Omental fat pad (tissue), 4 donors: ENCODE measurements at places on chromosomes 6 and 20.

GRCh38 chr20:62265365-62265764 lies 27.0 kb downstream of the OSBPL2 start:
- DNase-seq, result no peak

DNA sequence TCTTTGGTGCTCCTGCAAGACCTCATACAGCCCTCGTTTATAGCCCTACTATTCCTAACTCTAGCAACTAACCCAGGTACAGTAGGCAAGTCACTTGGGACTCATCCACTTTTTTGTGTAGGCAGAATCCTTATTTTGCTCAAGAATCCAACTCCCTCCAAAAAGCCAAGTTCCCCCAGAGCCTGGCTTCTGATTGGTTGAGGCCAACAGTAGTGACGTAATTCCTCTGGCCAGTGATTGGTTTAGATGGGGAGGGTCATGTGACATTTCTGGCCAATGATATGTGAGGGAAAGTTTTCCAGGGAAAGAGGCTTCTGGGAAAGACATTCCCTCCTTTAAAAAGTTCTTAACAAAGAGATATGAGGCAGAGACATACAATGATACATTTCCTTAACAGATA lies 32.1 kb downstream of the KIAA1755 start:
- no peak for DNase-seq

DNA sequence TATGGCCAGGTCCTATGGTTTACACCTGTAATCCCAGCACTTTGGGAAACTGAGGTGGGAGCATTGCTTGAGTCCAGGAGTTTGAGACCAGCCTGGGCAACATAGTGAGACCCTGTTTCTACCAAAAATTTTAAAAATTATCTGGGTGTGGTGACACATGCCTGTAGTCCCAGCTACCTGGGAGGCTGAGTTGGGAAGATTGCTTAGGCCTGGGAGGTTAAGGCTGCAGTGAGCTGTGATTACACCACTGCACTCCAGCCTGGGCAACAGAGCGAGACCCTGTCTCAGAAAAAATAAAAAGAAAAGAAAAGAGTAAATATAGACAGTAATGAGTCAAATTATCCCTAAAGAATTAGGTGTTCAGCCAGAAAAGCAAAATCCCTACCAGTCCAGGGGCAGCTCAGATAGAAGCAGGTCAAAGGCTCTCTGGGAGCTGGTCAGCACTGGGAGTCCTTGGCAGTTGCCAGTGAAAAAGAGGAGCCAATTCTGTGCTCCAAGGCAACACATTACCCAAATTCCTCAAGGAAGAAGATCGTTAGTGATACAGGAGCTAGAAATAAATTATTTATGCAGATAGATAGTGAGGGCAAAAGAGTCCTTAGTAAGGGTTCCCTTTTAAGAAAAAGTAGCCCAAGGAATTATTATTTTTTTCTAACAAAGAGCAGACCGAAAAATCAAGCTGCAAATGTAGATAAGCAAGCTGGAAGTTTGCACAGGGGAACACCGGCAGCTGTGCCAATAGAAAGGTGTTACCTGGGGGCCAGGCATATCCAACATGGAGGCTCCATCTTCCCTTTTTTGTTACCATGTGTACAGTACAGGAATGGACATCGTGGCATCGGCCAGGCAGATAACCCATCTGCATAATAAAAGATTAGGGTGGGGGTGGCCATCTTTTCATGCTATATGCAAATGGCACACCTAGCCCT lies 31.4 kb upstream of the SEC63 start:
- DNase-seq, result no peak

- DNase-seq, result no peak
Measured at GRCh38 chr6:55176958-55177357, 2.6 kb downstream of the HCRTR2 start.

GRCh38 chr6:148223424-148223842 lies 119.2 kb upstream of the SASH1 start:
- no peak for DNase-seq

DNA sequence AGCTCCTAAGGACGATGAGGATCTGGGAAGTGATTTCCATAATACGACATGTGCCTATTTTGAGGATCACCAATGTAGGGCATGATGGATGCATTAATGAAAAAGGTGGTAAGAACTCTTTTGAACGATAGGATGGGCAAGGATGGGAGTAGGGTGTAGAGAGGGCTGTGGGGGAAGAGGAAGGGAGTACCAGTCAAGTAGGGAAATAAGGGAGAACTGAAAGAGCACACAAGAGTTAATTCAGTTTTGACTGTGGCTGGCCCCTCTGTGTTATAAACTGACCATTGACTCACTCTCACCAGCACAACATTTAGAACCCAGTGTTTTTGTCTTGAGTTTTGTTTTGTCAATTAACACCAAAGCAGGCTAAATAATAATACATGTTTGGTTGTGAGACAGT lies 33.0 kb downstream of the SLC35D3 start:
- no peak for DNase-seq

GRCh38 chr20:38642498-38642897 lies 40.9 kb downstream of the ARHGAP40 start:
- DNase-seq, result no peak

- no peak for DNase-seq
Measured at GRCh38 chr6:6587696-6588063, 840 bp upstream of the LY86 start.

DNA sequence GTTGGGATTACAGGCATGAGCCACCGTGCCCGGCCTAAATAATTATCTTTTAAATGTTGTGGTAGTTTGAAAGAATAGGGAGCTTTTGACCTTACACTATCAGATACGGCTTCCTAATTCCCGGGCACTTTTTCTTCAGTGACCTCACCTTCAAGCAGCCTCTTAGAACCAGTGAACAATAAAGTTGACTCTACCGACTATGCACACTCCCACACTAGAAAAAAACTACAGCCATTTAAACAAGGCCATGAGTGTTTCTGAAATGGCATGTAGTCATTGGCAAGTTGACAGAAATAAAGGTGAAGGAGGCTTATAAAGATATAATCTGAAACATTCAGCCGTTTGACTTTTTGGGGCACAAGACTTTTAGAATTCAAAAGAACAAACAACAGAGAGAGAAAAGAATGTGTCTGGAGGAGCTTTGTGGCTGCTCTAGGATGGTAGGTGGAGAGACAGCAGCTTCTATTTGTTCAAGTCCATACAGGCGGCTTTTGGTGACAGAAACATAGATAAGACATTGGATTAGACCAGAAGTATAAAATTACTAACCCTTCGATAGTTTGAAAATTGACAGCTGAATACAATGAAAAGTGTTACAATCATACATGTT lies 75.2 kb downstream of the GJA1 start:
- DNase-seq, result no peak

DNA sequence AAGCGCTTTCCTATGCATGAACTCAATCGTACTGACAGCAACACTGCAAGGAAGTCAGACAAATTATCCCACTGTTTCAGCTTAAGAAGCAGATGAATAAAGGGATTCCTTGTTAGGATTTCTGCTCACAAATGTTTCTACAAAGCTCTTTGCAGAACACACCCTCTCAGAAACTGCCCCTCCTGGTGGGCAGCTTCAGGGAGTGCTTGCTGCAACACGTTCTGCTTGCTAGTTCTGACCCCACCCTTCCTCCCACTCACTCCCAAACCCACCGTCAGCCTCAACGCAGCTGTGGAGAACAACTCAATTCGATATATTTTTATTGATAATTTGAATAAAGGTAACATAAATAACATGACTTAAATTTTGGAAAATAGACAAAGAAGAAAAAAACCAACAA lies 250.8 kb upstream of the PRDM1 start:
- DNase-seq, result no peak

DNA sequence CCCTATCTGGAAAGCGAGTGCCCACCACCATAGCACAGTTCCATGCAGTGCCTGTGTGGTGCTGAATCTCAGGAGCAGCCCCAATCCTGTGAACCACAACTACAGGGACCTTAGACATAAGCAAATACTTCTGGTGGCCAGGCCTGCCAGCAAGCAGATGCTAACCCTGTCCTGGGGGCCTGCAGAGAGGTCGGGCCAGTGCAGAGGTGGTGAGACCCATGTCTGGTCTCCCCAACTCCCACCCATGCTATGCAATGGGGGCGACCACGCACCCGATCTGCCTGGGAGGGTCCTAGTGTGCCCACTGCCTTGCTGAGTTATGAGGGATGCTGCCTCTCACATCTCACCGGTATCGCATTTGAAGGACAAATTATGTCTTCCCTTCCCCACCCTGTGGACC lies 151.6 kb upstream of the ZNF337 start:
- no peak for DNase-seq

GRCh38 chr6:70956191-70956450 lies 739 bp downstream of the B3GAT2 start:
- DNase-seq, result no peak

DNA sequence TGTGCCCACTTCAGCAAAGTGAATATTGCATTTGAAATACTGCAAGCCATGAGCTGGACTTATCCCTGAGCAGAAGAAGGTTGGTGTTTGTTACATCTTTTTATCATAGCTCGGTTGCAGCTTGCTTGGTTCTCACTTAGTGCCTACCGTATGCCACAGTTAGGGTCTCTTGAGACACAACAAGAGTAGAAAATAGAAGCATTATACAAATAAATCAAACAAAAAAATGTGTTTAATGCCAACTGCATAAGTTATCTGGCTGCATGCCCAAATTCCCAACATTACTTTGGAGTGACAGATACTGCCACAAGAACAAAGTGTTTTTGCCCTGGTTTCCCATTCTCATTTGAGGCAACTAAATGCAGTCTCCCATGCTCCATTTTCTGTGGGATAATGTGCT lies 53.9 kb upstream of the LAMP5 start:
- no peak for DNase-seq

DNA sequence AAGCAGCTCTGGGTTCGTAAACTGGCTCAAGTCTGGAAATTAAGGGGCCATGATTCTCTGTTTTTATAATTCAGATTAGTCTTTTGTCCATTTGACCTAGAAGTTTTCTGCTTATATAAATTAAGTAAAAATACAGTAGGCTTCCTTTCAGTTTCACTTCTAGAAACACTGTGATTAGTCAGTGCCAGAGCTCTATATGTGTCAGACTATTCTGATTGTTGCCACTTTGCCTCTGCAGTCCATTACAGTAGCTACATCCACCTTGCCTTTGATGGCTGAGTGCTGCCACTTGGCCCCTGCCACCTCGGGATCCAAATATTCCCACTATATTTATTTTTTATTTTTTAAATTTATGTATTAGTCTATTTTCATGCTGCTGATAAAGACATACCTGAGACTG lies 7.9 kb downstream of the ZC2HC1B start:
- no peak for DNase-seq

DNA sequence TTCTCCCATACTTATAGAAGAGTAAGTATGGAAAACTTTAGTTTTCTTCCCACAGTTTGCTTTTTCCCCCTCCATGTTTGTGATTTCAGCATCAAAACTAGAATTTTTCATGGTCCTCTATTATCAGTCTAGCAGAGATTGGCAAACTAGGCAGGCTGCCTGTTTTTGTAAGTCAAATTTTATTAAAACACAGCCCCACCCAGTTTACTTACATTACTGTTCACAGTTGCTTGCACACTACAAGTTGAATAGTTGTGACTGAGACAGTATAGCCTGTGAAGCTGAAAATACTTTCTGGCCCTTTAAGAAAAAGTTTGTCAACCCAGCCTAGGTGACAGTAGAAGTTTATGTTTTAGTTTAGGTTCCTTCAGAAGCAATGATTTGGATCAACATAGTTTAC lies 19.5 kb downstream of the MCM8 start:
- no peak for DNase-seq

- no peak for DNase-seq
Measured at GRCh38 chr20:62387933-62388635, 1.2 kb downstream of the RPS21 start.

GRCh38 chr6:4808396-4808795 lies 32.2 kb downstream of the CDYL start:
- DNase-seq, result no peak

GRCh38 chr6:11526156-11526505 lies 11.4 kb upstream of the TMEM170B start:
- no peak for DNase-seq

- DNase-seq, result no peak
Measured at GRCh38 chr6:127342296-127342945, 988 bp downstream of the ECHDC1 start.

DNA sequence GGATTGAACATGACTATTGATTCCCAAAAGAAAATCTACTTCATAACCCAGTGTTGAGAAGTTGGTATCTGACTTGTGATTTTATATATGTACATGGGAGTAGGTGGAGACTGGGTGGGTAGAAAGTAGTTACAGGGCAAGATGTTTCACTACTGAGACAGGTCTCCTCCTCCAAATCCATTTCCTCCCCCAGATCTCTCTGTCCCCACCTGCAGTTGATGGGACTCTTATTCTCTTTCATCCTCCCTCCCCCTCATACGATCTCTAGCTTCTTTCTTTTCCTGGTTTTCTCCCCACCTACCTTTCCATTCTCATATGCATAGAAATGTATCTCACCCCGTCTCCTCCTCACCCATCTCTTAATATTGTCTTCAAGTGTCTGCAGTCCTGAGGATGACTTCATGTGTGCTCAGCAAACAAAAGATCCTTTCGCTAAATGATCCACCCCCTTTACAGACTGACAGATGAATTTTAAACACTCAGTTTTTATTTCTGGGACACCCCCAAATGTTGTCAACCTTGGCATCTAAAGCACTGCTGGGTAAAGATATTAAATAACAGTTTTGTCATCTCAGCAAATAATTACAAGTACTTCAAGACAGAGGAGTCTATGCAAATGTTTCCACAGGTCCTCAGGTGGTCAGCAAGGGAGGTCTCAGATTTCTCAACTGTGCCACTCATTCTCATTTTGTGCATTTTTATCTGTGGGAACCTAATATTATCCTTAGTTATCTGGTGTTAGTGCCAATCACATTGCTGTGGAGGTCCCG lies 18.7 kb upstream of the HECA start:
- DNase-seq, result no peak

DNA sequence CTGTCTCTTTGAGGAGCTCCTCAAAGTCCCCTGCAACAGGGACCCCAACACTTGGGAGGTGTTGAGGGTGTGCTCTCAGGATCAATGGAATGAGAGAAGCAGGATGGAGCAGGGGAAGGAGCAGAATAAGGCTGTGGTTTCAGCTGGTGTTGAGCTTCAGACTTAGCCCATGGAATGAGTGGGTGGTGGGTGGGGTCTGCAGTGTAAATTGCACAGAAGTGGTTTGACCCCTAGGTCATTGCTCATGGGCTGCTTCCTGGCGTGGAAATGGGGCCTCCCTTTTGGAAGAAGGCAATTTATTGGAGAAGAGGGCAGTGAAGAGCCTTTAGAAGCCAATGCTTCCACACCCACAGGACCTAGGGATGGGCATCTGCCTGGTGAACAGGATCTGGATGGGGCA lies 37.0 kb upstream of the KCNG1 start:
- DNase-seq, result no peak

- no peak for DNase-seq
Measured at GRCh38 chr6:25417046-25417605, 138.0 kb downstream of the CARMIL1 start.

- no peak for DNase-seq
Measured at GRCh38 chr6:123224077-123224476, 228.0 kb downstream of the CLVS2 start.

GRCh38 chr6:148924226-148925012 lies 177.6 kb downstream of the UST start:
- DNase-seq, result no peak

DNA sequence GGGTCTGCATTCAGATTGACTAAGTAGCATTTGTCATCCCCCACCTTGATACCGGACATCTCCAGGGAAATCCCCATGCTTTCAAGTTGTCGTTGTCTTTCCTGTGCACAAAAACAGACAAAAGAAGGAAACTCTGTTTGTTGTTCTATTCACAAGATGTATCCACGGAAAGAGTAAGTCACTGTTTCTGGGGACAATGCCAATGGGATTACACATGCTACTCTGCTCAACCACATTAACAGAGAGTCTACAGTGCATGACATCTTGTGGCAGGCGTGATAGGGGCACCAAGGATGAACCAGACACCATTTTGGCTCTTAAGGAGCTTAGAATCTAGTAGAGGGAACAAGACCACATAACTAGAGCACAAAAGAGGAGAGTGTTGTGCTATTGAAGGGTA lies 124.4 kb upstream of the NUP153 start:
- no peak for DNase-seq
